ENCODE measurements at places on chromosomes 11 and 22.

DNA sequence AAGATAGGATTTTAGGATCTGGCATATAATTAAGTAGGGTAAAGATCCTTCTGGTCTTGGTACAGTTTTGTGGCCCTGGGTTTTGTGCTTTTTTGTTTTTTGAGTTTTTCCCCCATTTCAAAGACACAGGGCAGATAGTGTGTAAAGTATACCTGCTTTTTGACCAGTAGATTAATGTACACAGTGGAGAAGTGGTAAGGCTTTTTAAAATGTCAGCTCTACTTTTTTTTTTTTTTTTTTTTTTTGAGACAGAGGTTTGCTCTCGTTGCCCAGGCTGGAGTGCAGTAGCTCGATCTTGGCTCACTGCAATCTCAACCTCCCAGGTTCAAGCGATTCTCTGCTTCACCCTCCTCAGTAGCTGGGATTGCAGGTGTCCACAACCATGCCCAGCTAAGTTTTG, 4.0 kb downstream of the EP300 start:
- DNase-seq = no peak

- no peak for DNase-seq
Observed at GRCh38 chr22:27885977-27886842, 32.8 kb downstream of the PITPNB start.

DNA sequence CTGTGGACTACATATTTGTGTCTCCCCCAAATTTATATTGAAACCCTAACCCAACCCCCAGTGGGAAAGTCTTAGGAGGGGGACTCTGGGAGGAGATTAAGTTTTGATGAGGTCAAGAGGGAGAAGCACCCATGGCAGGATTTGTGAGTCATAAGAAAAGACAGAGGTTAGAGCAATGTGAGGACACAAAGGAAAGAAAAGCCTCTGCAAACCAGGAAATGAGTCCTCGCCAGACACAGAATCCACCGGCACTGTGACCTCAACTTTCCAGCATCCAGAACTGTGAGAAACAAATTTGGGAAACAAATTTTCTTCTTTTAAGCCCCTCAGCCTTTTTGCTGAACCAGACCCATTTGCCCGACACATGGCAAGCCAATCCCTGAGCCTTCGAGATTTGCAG, 397.0 kb downstream of the NTM start:
- no peak for DNase-seq

GRCh38 chr22:23054531-23055257, 15.6 kb upstream of the GNAZ start:
- DNase-seq = no peak

DNA sequence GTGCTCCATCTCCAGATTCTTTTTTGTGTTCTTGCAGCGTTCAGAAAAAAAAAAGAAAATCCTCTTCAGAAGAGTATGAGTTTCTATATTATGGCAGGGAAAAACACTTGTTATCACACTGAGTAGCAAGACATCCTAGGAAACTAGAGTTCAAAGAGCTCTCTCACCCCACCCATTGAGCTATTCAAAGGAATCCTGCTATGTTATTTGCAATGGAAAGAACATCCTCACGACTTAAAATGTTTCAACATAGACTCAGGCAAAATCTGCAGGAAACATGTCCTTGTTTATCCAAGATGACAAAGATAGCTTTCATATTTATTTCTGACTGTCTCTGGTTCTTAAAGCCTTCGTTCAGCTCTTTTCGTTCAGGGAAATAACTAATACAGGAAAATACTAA, 331.6 kb upstream of the ANO5 start:
- DNase-seq = no peak

- DNase-seq = no peak
Observed at GRCh38 chr11:1452744-1453143, 33.8 kb downstream of the MOB2 start.

DNA sequence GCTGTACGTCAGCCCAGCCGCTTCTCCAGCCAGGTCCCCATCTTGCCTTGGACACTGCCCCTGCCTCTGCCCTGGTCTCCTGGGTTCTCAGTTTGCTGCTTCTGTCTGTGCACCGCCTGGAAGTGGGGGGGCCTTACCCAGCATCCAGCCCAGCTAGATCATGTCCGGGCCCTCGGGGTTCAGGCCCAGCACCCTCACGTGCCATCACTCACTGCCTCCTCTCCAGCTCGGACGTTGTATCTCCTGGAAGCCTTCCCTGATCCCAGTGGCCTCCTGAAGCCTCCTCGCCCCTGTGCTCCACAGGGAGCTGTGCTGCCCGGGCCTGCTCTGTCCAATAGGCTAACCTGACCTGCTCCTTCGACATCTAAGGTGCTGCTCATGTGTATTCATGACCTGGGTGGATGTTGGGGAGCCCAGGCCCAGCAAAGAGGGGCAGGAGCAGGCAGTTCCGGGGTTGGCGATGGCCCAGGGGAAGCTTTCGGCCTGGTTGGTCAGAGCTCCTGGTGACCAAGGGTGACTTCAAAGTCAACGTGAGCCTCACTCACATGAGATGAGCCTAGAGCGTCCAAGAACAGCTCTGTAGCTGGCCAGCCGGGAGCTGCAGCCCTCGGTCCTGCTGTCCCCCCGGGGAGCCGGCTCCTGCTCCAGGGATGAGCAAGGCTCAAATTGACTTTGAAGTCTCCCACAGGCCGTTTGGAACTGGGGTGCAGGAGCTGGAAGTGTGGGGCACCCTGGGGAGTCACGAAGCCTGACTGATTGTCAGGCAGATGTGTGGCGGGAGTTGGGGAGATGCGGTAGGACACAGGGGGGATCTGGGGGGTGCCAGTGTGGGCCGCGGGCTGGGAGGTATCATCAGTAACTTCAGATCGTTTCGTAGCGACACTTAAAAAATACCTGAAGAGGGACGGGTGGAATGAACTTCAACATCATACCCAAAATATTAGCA, 5.2 kb upstream of the ASCL2 start:
- DNase-seq = no peak

GRCh38 chr22:46584081-46584921, 35.9 kb upstream of the GRAMD4 start:
- no peak for DNase-seq

GRCh38 chr11:41286751-41287150, 172.7 kb downstream of the LRRC4C start:
- no peak for DNase-seq

DNA sequence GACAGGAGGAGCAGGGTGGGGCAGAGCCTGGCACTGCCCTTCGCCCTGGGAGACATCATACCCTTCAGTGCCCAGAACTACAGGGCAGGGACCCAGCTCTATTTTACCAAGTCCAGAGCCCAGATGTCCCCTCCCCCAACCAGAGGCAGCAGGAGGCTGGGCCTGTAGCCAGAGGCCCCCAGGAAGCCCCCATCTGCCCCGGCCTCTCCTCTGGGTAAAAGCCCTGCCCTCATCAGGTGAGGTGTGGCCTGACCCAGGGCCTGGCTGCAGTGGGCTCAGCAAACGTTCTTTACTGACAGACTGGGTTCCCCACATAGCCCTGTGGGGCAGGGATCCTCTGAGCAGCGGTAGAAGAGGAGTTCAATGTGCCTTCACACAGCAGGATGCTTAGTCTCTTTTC, 51.8 kb upstream of the SLC22A12 start:
- DNase-seq = no peak

DNA sequence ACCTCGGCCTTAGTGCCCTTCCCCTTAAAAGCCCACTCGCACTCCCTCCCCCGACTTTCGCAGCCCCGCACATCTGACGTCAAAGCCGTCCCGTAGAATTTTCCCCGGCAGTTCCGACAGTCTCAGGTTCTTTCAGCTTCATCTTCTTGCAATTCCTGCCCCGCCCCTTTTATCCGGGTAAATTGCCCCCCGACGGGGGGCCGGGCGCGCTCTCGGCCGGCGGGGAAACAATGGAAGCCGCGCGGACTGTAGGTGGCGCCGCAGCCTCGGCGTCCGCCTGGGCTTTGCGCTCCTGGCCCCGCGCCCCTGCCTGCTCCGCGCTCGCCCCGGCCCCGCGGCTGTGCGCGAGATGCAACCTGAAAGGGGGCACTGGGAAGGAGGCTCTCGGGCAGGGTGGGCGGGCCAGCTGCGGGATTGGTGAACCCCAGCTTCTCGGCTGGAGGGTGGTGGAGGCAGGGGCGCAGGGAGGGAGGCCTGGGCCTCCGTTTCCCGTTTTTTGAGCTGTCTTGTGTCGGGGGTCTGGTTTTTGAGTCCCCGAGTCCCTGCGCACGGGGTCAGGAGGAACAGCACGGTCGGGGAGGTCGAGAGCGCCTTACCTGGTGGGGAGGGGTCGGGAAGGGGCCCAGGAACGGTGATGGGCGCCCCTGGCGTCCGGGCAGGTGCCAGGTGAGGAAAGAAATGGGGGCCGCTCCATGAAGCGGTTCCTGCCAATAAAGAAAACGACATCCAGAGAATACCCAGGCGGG, 859 bp upstream of the FGF19 start:
- DNase-seq = no peak

DNA sequence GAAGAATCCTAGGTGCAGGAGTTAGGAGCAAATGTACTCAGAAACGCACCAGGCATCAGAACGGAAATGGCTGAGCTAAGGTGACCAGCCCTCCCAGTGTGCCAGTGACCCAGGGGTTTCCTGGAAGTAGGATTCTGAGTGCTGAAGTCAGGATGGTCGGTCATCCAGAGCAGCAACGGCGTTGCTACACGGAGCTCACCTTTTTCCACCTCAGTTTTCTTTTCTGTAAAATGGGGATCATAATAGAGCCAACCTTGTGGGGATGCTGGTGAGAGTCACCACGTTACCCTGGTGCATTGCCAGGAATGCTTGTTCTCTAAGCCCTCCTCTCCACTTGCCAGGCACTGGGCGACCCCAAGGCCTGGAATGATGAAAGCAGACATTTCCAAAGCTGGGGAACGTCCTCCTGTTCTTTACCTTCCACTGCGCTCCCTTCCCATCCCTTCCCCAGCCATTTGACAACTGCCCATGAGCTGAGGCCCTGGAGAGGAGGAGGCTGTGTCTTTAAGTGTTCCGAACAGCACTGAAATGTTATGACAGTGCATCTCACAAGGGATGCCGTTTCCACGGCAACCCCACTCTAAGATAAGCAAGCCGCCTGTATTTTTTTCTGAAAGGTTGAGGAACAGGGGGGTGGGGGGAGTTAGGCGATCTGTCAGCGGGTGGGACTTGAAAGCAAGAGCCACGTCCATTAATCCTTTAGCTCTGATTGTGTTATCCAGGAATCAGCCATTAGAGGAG, 66.8 kb downstream of the TSPAN18 start:
- DNase-seq = no peak

DNA sequence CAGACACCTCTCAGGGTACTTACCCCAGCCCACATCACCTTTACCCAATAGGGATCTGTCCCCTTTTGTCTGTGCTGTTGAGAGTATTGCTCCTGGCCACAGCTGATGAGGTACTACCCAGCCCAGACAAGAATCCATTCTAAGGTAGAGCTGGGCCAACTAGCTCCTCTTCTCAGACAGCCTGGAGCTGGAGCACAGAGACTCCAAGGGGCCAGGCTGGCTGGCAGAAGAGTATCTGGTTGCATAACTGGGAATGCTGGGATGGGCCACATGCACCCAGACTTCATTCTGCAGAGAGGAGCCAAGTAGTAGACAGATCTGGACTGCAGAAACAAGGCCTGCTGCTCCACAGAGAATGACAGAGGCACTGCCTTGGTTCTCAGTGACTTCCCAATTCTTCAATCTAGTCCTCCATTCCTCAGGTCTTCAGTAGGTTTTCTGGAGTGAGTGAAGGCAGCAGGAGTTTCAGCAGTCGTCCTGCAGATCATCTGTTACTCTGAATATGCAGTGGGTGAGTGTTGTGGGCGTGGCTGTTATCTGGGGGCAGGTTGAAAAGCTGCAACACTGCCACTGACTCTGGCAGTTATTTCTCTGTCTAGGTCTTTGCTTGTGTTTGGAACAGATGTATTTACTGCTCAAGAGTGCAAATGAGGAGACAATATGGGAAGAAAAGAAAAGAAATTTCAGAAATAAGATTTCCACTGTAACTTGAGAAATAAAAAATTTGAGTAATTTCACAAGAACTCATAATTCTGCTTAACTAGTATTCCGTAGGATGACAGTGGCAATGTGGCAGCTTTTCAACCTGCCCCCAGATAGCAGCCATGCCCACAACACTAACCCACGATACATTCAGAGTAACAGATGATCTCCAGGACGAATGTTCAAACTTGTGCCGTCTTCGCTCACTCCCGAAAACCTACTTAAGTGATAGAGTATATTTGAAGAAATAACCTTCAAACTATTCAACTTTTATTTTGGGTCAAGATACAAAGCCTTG, 34.9 kb downstream of the MAPK1 start:
- DNase-seq = no peak

- no peak for DNase-seq
Observed at GRCh38 chr11:88435415-88435814, 97.9 kb upstream of the CTSC start.

GRCh38 chr11:78223320-78223954, 34.7 kb downstream of the USP35 start:
- DNase-seq = no peak

- no peak for DNase-seq
Observed at GRCh38 chr11:20027556-20028013, 132.7 kb downstream of the DBX1 start.

- DNase-seq = no peak
Observed at GRCh38 chr11:103491777-103492176, 382.6 kb downstream of the DYNC2H1 start.

GRCh38 chr11:108906826-108907225, 242.0 kb downstream of the DDX10 start:
- DNase-seq = no peak

GRCh38 chr11:121478895-121479697, 26.3 kb upstream of the SORL1-AS1 start:
- no peak for DNase-seq

DNA sequence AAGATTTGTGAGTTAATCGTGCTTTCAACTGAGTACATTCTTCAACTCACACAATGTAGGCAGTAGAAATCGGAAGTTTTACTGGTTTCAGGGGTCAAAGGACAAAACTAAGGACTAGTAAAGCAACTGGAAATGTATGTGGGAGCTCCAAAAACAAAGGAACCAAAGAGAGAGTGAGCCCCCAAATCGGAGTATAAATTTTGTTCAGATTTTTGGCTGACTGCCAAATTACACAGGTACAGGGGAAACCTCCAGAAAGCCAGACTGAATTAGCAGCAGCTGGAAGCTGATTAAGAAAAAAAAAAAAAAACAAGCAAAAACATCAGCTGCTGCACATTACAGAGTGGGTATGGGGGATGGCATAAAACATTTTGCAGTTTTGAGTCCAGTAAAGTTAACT, 75.2 kb upstream of the GNAZ start:
- no peak for DNase-seq

GRCh38 chr22:35899736-35900135, 128.9 kb downstream of the RBFOX2 start:
- DNase-seq = no peak

DNA sequence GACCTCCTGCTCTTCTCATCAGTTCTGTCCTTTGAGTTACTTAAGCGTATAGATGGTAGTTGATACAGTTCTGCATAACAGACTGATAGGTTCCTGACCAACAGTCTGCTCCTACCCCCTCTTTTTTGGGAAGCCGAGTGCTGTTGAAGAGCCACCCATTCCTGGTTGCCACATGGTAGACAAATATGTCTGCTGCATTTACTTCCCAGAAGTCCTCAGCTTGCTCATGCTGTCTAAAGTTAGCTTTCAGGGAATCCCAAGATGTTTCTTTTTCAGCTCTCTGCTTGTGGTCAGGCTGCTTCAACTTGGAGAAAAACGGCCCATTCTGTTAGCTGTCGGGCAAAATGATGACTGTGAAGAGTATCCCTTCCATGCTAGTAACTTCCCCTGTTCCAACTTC, 48.7 kb downstream of the C22orf31 start:
- DNase-seq = no peak
